ENCODE measurements at places on chromosomes 16 and 17.
A peak's percentile ranks its signal among the peaks of the same experiment; 100 is the strongest.

DNA sequence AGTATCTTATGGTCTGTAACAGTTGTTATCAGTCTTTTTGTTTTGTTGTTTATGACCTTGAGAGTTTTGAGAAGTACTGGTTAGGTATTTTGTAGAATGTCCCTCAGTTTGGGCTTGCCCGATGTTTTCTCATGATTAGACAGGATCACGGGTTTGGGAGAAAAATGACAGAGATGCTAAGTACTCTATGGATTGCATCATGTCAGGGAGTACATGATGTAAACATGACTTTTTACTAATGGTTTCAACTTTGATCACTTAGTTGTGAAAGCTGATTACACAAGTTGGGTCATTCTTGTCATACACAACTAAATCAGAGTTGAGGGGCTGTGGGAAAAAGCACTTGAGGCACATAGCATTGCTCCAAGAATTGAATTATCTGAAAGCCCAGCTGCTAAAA, 94.7 kb upstream of the SIAH1 start:
- no peak overlapping the region for H3K27ac ChIP-seq
- no peaks in the 10 kb centered on the region for H3K36me3 ChIP-seq
- H3K27me3 ChIP-seq: no peaks in the 10 kb centered on the region
- H3K4me1 ChIP-seq: no peaks in the 10 kb centered on the region
- no peak for DNase-seq

DNA sequence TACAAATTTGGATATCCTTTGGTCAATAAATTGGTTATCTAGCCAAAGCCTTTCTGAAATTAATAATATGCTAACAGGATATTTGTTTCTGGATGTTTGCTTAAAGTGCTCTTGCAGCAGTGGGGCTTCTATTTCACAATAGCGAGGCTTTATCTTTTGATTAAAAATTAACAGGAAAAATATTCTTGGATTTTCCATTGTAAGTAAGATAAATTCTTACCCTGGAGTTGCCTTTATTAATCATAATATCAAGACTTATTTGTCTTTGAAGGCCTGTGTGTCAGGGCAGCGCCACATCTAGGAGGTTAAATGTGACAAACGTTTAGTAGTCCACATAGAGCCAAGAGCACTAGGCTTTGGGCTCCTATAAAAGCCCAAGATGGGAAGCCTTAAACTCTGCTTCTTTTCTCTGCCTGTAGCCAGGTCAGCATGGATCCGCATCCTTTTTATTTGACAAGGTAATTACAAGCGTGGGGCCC, 5.3 kb downstream of the TMEM97 start:
- DNase-seq: no peak
- peaks cover 12% of the 10 kb centered on the region for H3K4me1 ChIP-seq
- H3K27me3 ChIP-seq: no peaks in the 10 kb centered on the region
- H3K27ac ChIP-seq: no peak overlapping the region
- peaks cover 39% of the 10 kb centered on the region for H3K36me3 ChIP-seq
- H3K4me3 ChIP-seq: no peak overlapping the region

DNA sequence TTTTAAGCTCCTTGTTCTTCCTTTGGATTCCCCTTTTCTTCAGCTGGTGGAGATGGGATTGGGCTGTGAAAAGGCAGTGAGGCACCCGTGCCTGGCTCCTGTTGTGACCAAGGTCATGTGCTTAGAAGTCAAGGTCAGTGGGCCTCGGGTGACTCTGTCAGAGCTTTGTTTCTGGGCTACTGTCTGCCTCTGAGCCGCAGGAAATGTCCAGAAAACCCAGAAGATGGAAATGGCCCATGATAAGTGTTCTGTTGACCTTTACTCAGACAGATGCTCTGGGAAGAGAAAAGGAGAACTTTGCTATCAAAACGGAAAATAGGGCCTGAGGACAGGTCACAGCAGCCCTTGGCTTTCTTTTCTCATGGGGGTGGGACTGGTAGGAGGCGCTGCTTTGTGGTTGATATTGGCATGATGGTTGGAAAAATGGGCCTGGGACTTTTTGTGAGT, 2.9 kb downstream of the ABCC1 start:
- H3K4me3 ChIP-seq: no peak overlapping the region
- H3K4me1 ChIP-seq: peaks cover 28% of the 10 kb centered on the region
- no peaks in the 10 kb centered on the region for H3K27me3 ChIP-seq
- H3K27ac ChIP-seq: no peak overlapping the region
- DNase-seq: no peak

DNA sequence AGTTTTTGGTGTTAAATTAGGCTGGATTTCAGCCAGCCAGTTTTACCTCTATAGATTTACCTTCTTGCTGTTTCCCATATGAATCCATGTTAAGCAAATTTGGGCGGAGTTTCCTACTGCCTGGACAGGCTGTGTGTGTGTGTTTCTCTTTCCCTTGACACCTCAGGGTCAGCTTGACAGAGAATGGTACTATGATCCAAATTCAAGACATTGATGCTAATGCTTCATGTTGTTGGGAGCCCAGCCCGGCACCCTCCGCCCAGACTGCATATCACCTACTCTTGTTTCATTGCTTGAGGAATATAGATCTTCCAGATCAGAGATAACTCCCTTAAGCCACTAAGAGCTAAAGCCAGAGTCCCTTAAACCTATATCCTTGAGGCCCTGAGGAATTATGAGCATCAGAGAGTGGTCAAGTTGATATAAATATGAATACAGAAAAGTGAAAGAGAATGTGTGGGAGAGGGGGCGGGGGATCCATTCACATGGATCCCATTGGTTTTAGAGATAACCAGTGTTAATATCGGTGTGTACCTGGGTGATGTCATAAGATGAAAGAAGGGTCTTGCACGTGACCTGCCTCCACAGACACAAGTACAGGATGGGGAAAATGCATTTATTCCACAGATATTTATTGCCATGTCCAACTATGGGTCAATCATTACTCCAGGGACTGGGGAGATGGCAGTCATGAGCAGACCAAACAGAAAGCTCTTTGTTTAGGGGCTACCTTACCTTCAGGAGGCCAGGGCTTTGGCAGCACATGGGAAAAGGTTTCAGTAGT, 69.7 kb downstream of the WIPI1 start:
- no peaks in the 10 kb centered on the region for H3K27me3 ChIP-seq
- DNase-seq: no peak
- H3K27ac ChIP-seq: no peak overlapping the region
- peaks cover 25% of the 10 kb centered on the region for H3K4me1 ChIP-seq

DNA sequence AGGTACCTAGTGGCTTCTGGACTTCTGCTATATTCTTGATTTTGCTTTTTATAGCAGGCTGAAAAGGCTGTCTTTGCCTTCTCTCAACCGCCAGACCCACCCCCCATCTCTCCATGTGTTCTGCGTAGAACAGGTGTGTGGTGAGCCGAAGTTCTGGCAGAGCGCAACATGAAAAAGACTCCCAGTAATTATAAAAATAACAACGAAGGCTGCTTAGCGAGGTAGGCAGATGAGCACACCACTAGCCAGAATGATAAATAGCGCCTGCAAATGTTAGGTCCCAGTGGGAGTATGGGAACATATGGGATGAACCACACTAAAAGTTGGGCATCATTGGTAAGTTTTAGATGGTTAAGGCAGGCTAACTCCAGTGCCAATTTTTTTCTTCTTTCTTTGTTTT, 14.0 kb upstream of the RBFOX1 start:
- no peaks in the 10 kb centered on the region for H3K36me3 ChIP-seq
- H3K27ac ChIP-seq: no peak overlapping the region
- no peaks in the 10 kb centered on the region for H3K4me1 ChIP-seq
- H3K4me3 ChIP-seq: no peak overlapping the region

DNA sequence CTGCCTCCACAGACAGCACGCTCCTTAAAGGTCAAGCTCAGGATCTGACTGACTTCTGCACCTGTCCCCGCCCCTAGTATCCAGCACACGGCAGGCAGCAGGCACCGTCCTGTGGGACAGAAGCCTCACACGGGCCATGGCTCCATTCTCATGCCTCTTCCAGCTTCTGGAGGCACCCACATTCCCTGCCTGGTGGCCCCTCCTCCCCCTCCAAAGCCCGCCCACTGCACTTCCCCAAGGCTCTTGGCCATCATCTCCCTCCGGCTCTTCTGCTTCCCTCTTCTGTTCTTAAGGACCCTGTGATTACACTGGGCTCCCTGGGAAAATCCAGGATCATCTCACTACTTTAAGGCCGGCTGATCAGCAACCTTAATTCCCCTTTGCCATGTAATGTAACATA, 3.5 kb downstream of the CANT1 start:
- H3K27me3 ChIP-seq: no peaks in the 10 kb centered on the region
- no peak for DNase-seq
- no peak overlapping the region for H3K4me3 ChIP-seq

GRCh38 chr17:49997773-49998703, 3.0 kb upstream of the DLX3 start:
- peaks cover 38% of the 10 kb centered on the region for H3K4me1 ChIP-seq
- peak; percentile 92 for DNase-seq
- no peak overlapping the region for H3K4me3 ChIP-seq
- H3K36me3 ChIP-seq: no peaks in the 10 kb centered on the region
- H3K27ac ChIP-seq: no peak overlapping the region

DNA sequence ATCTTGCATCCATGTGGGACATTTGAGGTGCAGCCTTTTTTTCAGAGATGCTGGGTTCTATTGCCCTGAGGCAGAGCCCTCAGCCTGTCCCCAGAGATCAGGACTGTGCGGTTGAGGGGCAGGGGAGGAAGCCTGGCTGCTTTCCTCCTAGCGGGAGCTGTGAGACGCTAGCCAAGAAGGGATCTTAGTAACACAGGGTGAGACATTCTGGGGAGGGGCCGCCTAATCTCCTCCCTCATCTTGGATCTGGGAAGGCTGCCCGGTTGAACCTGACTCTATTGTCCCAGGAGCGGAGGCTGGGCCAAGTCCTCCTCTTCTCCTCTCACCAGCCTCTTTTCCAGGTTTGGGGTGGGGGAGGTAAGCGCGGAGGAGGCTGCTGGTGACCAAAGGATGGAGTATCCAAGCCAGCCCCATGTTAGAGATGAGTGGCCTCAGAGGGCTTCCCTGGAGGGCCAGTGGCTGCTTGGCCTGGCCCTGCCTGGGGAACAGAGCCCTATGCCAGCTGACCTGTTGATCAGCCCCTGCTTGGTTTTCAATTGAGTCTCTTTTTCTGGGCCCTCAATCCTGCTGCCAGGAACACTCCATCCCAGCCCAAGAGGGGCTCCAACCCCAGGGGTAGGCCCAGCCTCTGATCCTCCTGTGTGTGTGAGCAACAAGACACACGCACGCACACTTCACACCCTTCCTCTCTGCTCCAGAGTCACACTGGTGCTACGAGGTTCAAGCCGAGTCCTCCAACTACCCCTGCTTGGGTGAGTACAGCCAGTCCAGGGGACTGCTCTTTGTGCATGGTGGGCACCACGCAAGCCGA, 5.0 kb downstream of the CA4 start:
- H3K4me1 ChIP-seq: peaks cover 5% of the 10 kb centered on the region
- peaks cover 68% of the 10 kb centered on the region for H3K27me3 ChIP-seq
- H3K4me3 ChIP-seq: no peak overlapping the region
- no peak overlapping the region for H3K27ac ChIP-seq
- no peak for DNase-seq

DNA sequence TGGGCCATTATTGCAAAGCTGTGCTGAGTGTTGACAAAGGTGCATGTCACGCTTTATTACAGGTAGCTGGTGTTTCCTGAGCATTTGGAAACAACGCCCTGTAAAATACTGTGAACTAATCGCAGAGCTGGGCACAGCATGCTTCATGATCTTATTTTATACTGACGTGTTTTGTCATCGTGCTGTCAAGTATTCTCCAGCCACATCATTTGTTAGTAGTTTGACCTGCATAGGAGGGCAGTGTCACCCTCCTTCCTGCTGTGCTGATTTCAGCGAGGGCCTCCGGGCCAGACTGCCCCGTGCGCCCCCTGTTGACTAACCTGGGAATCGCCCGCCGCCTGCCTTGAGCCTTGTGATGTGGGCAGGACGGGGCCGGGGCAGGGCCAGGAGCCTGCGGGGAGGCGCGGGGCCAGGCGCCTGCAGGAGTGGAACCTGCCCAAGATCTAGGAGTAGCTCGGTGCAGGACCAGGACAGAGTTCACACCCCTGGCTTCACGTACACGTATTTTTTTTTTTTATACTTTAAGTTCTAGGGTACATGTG, 820.7 kb downstream of the KCNJ18 start:
- no peaks in the 10 kb centered on the region for H3K27me3 ChIP-seq
- H3K4me1 ChIP-seq: no peaks in the 10 kb centered on the region
- no peak overlapping the region for H3K27ac ChIP-seq
- DNase-seq: peak; percentile 34
- H3K4me3 ChIP-seq: no peak overlapping the region

DNA sequence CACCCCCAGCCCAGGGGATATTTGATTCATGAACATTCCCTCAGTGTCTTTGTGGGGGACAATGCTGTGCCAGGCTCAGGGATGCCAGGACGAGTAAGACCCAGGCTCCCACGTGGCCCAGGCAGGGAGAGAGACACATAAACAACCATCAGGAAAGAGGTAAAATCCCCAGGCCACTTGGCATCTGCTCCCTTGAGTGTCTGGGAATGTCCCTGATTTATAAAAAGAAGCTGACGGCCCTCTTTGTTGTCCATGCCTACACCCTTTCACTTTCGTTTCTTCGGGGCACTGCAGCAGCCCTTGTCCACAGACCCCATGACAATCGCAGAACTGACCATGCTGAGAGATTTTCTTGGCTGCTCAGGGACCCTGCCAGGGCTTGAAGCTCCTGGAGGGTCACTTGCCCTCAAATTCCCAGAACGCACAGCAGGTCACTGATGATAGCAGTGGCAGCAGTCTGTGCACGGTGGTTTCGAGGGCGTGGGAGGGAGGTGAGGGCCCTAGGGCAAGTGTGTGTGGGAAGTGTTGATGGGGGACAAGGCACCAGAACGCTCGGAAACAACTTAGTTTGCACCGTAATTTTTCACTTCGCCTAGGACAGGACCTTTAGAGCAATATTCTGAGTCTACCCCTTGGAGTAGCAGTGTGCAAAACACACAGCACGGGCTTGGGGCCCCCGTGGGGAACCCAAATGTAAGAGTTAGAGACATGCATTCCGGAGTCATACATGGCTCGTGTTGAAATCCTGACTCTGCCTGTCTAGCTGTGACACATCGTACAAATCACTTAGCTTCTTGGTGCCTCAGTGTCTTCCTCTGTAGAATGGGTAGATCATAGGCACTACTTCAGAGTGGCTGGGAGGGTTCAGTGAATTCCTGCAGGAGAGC, 4.7 kb downstream of the NOD2 start:
- peaks cover 17% of the 10 kb centered on the region for H3K4me1 ChIP-seq
- peak; percentile 55 for DNase-seq

DNA sequence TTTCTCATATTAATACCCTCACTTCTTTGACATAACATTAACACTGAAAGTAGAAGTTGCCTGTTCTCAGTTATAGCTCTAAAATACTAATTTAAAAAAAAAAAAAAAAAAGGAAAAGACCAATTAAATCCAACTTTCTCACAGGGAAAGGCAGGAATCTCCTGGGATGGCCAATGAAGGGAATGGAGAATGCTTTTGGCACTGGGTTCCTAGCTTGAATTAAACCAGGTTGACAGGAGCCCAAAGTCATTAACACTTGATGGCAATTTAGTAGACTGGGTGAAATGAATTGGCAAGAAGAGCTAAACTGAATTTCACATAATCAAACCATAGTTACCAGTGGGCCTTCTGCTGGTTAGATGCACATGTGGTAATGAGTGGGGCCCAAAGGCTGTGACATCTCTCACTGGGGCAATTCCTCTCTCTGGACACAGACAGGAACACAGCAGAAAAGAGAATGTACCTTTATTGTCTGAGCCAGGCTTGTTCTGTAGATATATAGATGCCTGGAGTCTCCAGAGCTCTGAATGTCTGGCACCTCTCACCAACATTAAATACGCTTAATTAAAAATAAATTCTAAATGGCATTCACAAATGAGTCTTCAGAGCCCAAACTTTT, 37.6 kb downstream of the NXPH3 start:
- no peaks in the 10 kb centered on the region for H3K27me3 ChIP-seq
- H3K36me3 ChIP-seq: peaks cover 85% of the 10 kb centered on the region
- H3K4me3 ChIP-seq: no peak overlapping the region
- H3K4me1 ChIP-seq: peaks cover 4% of the 10 kb centered on the region

- no peaks in the 10 kb centered on the region for H3K27me3 ChIP-seq
- peaks cover 75% of the 10 kb centered on the region for H3K36me3 ChIP-seq
- peaks cover 26% of the 10 kb centered on the region for H3K4me1 ChIP-seq
- DNase-seq: no peak
- peak overlapping the region; percentile 98 for H3K4me3 ChIP-seq
These were observed 2.5 kb downstream of the SLC12A4 start for GRCh38 chr16:67965668-67966548.

All from SJSA1 (cell line).